ENCODE measurements at places on chromosomes 2 and 18.

DNA sequence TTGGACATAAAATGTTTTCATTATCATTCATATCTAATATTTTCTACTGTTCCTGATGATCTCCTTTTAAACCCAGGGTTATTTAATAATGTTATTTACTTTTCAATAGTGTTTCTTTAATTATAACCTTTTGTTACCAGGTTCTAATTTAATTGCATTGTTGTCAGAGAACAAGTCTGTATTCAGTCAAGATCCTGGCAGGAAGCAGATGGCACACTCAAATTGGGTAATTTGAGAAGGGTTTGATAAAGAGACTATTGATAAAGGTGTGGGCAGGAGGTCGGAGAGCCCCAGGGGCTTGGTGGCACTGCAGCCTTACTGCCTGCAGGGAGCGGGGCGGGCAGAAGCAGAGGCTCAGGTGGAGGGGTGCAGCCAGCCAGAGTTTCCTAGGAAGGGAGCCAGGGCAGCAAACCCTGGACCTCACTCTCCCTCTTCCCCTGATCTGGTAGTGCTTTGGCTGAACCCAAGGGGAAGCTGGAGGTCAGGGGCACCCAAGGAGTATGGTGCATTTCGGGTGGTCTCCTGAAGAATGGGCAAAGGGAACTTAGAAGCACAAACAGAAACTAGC, 2.3 kb upstream of the KIF1A start:
- no peak for DNase-seq

GRCh38 chr2:234496055-234496834, 636 bp downstream of the ARL4C start:
- no peak for DNase-seq

DNA sequence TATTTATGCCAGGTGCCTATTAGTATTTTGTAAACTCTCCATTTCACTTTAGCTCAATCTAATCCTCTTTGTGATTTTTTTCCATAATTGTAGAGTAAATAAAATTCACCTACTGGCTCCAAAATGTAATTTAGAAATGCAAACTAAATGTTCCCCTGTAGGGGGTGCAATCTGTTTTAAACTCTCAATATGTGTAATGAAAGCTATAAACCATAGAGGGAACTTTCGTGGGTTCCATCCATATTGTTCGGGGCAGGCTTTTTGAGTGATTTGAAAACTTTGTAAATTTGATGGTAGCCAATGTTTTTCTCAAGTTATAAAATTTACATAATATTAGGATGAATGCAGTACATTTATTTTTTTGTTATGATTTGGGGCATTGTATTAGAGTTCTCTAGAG, 49.4 kb downstream of the TSPYL6 start:
- peak; percentile 26 for DNase-seq

- no peak for DNase-seq
Measured at GRCh38 chr2:215613280-215613679, 177.4 kb upstream of the FN1 start.

- DNase-seq: no peak
Measured at GRCh38 chr2:29777161-29777560, 144.2 kb downstream of the ALK start.

GRCh38 chr2:48180557-48180956, 274.3 kb upstream of the FBXO11 start:
- no peak for DNase-seq

GRCh38 chr18:9454061-9454703, 21.1 kb upstream of the RALBP1 start:
- DNase-seq: no peak

DNA sequence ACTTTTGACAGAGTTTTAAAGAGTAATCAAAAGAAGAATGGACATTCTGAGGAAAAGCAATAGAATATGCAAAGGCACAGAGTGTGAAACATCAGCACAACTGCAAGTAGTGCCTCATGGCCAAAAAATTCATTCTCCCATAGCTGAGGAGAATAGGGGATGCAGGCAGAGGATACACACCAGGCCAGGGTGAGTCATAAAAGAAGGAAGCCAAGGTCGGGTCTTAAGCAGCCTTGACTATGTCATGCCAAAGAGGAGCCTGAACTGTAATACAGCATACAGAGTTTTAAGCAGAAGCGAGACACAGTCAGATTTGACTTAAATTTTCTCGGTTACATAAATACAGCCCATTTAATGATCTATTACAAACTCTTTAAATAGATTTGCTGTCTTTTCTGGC, 165.0 kb downstream of the LNPK start:
- peak; percentile 77 for DNase-seq

GRCh38 chr2:46917628-46918027, 2.0 kb upstream of the MCFD2 start:
- DNase-seq: no peak

GRCh38 chr2:76506538-76506937, 795.8 kb upstream of the GCFC2 start:
- no peak for DNase-seq

DNA sequence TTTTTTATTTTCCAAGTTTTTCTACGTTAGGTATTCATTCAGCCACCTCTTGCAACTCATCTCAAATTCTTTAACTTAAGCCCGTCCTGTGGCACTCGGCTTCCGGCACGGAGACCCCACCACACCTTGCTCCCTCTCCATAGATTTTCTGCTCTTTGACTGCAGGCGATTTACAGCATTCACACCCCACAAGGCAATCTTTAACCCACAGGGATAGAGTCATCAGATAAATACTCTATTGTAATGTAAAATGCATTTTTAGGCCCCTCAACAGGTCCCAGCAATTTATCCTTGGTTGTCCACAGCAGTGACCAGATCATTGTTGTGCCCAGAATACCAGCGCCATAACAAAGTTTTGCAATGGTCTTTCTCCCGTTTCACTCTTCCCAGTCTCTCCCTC, 132.3 kb upstream of the EPHA4 start:
- no peak for DNase-seq

DNA sequence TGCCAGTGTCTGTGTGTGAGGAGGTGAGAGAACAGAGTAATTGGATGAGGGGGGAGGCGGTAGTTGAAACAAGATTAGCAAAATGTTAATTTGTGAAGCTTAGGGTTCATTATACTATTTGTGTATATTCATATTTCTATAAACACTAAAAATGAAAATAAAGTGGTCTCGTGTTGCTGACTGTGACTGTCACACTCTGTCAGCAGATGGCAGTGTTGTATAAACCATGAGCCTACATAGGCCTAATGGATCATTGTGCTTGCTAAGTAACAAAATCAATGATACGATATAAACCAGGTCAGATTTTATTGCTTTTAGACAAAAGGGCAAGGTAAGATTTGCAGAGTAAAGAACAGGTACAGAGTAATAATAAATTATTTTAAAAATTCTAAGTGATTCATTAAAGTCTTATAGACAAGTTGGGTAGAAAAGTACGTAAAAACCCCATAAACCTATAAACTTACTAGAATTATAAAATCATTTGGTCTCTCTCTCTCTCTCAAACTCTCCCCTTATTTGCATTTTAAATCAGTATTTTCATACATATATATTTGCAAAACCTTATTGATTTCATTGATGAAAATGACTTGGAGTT, 182.7 kb downstream of the RPIA start:
- peak; percentile 37 for DNase-seq

DNA sequence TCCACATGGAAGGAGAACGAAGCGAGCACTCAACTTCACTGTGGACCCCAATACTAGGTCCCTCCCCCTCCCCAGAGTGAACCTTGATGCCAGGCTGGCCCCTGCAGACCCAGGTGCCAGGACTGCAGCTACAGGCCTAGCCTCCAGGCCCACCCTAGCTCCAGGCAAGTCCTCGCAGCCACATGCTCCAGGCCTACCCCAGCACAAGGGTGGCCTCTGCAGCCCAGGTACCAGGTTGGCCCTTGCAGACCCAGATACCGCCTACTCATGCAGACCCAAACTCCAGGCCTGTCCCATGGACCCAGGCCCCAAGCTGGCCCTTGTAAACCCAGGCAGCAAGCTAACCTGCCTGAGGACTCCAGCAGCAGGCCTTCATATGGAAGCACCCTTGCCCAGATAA, 44.2 kb downstream of the KCNG2 start:
- no peak for DNase-seq

DNA sequence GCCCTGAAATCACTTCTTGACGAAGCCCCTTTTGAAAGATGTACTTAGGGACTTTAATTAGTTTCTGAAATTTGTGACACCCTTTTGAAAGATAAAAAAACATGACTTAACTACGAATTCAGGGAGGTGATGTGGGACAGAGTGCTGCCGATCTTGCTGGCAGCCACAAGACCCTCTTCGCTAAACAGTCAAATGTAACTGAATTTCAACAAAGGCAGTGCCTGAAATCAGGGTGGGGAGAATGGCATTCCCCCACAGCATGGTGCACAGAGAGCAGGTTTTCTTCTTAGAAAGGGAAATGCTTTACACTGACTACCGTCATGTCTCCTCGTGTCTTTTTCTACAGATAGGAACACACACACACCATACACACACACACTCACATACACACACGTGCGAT, 640.2 kb upstream of the POU3F3 start:
- no peak for DNase-seq

GRCh38 chr18:12621742-12622306, 36.1 kb downstream of the SPIRE1 start:
- no peak for DNase-seq

- DNase-seq: no peak
Measured at GRCh38 chr2:100321866-100322820, at the start of gene LONRF2. Gene LONRF2, minus strand, starts transcription at chr2:100322501. Its CDS starts 408 bp downstream, at chr2:100322093.

DNA sequence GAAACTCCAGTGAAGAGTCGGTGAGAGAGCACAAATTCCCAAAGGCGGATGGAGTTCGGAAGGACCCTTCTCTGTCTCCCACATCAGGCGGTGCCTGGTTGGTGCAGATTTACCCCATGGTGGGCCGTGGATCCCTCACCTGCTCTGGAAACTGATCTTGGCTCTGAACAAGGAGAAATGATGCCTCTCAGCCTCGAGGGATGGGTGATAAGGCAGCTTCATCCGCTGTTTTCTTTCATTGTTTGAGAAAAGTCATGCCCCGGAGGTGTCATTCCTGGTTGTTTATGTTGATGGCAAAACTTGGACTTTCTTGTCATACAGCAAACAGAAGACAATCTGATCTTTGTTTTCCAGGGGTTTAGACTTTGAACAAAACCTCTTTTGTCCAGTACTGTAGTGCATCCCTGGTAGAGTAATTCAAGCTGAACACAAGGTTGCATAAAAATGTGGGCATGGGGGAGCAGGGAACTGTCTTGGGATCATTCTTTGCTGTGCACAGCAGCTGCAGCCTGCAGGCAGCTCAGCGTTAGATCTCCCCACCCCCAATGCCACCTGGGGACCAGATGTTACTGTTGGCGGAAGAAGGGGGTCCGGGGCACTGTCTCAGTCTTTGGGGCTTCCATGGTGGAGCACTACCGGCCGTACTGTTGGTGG, 81.3 kb downstream of the NFATC1 start:
- no peak for DNase-seq

DNA sequence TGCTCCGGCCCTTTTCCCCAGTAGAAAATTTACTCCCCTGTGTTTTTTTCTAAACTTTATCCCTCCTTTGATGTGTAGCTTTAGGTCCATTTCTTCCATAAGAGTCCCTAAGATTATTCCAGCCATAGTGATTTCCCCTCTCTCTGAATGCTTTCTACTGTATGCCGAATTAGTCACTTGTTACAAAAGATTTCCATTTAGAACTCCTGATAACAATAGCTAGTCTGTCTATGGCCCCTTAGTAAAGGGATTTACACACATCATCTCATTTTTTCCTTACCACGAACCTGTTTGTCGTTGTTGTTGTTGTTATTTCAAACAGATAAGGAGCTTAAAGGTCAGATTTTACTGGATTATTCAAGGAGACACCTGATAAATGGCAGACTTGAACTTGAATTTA, 256.1 kb downstream of the PAX3 start:
- DNase-seq: no peak

DNA sequence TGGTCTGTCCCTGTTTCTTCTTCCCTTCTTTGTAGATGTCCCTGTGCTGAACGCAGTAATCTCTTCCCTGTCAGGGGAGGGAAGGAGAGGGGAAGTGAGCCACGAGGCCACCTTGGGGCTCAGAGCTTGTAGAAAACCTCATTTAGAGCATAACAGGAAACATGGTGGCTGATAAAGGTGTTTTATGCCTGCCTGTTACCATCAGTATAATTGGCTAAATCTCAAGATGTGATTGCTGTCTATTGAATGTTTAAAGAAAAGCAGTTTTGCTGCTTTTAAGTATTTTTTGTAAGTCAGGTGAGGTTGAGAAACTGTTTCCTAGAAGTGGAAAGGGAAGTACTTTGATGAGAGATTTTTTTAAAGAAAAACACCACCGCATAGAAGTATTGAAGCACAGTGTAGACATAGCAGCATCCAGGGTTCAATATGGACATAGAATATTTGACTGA, 59.7 kb upstream of the PDK1 start:
- DNase-seq: no peak

DNA sequence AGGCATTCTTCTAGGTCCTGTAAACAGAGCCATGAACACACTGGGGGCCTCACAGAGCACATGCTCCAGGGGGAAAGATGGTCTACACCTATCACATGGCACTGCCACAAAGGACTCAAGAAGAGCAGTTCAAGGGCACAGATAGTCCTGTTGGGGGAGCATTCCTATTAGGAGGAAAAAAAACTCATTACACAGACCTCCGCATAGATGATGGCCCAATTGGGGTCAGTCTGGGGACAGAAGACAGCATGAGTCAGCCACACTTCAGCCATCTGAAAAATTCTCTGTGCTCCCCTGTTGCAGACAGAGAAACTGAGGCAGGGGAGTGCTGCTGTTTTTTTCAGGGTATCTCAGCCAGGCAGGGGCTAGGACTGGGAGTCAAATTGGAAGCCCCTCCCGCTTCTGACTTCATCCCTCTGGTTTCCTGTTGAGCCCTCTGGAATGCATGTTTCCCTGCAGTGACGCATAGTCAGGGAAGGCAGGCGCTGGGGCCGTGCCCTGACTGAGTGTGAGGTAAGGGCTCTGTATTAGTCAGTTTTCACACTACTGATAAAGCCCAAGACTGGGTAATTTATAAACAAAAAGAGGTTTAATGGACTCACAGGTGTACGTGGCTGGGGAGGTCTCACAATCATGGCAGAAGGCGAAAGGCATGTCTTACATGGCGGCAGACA, 67.9 kb downstream of the RHOB start:
- peak; percentile 71 for DNase-seq

DNA sequence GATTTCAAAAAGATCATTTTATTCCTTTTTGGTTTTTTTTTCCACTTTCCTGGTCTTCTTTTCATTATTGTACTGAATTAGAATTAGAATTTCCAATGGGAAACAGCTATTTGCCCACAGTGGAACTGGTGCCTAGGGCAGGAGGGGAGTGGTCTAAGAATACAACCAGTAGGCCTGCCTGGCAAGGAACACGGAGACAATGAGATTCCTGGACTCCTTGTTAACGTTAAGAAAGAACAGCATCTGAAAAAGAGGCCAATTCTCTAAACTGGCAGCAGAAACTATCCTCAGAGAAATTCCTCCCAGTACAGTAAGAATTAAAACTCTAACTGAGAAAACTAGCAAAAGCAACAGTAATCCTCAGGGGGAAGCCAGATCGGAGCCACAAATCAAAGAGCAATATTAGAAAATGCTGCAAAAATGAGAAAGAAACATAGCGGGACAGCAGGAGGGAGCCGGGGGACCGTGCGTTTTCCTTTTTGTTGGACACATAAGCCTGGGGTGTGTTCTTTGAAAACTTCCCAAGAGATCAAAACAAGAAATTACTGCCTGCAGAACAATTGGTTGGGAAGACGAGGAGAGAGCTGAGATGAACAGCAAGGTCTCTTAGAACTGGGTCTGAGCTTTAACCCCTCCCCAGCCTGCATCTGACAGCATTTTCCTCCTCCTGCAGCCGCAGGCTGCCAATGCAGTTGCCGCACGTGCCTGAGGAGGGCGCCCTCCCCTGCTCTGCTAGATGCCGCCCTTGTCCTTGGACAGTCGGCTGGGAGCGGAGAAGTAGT, 776.0 kb downstream of the TSN start:
- DNase-seq: no peak

GRCh38 chr2:100745604-100746003, 74.3 kb upstream of the NPAS2 start:
- DNase-seq: no peak

GRCh38 chr18:21242780-21243401, 859 bp downstream of the GREB1L start:
- DNase-seq: no peak

All from fibroblast of the conjunctiva (primary cell).